ENCODE measurements at places on chromosomes 2 and 18.
A peak's percentile ranks its signal among the peaks of the same experiment; 100 is the strongest.

- no peak for DNase-seq
Observed at GRCh38 chr18:79658366-79658765, 21.2 kb upstream of the CTDP1 start.

DNA sequence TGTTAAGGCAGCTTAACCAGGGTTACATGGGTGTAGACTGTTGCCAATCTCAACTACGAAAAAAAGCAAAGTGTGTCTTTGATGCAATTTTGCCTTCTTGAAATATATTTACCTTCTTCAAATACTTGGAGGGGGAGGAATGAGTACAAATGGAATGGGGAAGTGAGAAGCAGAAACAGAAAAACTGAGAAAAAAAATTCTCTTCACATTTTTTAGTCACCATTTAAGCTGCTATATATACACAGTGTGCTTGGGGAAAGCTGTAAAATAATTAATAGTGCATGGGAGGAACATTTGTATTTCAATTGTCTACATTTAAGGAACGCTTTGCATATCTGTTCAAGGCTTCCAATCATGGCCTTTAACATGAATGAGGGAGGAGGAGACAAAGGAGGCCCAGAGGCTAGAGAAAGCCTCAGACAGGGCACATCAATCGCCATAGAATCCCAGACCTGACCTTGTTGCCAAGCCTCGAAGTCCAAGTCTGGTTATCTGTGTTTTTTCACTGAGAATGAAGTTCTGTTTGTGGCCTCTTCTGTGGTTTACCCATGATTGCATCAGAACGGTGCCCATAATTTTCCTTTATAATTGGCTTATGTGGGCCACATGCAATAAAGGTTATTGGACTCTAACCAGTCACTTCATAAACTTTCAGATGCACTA lies 158.6 kb downstream of the PIK3C3 start:
- no peak for DNase-seq

DNA sequence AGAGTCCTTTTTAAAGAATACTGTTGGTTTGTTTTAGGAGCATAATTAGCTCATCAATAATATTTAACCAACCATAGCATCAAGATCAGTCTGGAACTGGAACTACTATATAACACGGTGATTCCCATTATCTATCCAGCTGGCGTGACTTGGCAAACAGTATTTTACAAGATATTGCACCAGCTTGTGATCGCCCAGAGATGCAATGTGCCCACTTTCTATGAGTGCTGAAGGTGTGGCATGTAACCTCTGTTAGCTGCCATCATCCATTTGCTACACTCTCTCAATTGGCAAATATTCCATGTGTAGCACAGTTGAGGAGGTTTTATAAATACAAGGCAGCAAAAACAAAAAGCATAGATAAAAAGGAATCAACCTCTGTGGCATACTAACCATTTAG lies 64.9 kb downstream of the FIGN start:
- no peak for DNase-seq

GRCh38 chr2:241896746-241897201 lies 27.2 kb downstream of the RTP5 start:
- DNase-seq, result no peak

GRCh38 chr2:101116841-101117552 lies 34.2 kb downstream of the TBC1D8 start:
- DNase-seq, result no peak

DNA sequence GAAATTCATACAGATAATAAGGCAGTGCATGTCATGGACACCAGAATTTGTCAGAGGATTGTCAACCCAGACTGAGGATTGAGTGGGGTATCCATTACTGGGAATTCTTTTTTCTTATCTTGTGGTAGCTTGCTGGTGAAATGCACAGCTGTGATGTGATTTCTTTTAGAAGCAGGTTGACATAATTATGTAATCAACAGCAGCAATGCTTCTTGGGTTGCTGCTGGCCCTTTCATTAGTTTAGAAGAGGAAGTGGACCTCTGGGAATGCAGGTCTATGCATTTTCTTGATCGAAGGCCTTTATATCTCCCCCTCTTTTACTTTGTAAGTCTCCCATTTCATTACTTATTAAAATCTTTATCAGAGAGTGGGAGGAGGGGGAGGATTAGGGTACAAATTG lies 319.9 kb downstream of the AGPS start:
- DNase-seq, result no peak

DNA sequence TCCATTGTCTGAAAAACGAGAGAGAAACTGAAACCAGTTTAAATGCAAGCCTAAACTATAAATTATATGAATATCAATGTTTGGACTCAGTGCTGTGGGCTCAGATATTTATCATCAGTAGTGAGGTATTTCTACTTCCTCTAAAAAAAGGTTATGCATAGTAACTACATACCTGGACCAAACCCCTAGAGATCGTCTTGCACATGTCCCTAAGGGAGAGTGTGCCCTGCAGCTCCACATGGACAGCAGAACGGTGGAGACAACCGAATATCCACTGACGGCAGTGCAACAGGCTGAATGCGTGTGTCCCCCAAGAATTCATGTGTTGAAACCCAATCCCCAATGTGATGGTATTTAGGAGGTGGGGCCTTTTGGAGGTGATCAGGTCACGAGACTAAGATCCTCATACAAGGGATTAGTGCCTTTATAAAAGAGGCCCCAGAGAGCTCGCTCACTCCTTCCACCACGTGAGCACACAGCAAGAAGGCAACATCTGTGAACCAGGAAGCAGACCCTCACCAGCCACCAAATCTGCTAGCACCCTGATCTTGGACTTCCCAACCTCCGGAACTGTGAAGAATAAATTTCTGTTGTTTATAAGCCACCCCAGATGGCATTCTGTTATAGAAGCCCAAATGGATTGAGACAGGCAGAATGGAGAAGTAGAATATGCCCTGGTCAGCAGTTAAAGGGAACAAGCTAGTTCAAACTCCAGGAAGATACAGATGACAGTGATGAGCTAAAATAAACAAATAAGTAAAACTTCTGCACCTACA lies 208.4 kb downstream of the ANAPC1 start:
- DNase-seq, result no peak

DNA sequence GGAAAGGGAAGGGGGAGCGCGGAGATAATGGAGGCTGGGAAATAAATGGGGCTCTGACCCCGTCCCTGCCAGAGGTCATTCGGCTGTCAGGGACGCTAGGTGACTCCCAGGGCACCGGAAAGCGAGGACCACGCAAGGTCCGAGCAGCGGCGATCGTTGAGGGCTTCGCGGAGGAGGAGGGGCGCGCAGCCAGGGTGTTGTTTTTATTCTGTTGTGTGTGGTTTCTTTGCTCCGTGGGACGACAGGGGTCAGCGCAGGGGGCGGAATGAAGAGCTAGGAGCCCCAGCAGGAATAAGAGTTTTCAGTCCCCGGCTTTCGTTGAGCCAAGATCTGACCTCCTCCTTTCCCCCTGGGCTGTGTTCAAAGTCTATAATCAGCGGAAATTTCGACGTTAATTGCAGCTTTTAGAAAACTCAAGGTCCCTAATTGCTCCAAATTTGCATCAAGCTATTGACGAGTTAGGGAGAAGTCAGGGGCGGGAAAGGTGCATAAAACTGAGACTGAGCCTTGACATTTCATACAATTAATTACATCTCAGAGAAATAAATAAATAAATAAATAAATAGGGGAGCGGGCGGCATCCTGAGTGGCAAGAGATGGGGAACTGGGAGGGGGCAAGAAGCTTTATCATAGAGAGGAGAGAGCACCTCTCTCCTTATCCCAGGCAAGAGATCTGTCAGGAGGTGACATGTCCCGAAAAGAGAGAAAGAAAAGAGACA lies 2.2 kb downstream of the GAD1 start:
- no peak for DNase-seq

GRCh38 chr2:28048341-28048740 lies 157.8 kb downstream of the BABAM2 start:
- peak; percentile 17 for DNase-seq

DNA sequence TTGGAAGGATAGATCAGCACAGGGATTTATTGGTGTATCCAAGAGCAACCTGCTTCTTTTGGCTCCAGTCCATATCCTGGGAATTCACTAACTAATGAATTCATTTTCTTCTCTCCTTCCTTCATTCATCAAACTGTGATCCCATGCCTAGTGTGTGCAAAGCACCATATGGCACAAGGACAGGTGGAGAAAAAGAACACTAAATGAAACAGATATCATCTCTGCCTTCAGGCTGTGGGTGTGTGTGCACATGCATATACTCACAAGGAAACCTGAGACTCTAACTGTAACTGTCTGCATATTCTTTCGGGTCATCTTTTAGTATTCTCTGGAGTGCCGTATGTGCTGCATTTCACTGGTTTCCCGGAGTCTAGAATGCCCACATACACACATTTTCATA lies 20.2 kb downstream of the TNP1 start:
- no peak for DNase-seq

DNA sequence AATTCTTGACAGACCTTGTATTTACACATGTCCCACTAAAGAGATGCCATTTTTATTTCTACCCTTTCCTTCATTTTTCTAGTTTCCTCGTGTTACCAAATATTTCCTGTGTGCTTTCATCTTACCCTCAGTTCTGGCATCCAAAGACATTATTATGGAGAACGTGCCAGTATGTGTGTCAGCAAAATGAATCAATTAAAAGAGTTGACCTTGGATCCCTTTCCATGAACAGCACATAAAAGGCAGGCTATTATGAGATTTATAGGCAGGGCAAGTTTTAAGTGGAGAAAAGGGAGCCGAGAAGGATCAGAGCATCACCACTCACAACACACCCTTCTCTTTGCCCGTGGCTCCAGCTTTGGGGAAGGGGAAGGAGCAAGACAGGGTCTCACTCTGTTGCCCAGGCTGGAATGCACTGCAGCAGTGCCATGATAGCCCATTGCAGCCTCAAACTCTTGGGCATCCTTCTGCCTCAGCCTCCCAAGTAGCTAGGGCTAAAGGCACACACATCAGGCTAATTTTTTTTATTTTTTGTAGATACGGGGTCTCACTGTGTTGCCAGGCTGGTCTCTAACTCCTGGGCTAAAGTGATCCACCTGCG lies 149.9 kb downstream of the GFPT1 start:
- no peak for DNase-seq

GRCh38 chr18:58005011-58005410 lies 39.0 kb upstream of the NEDD4L start:
- peak; percentile 37 for DNase-seq

DNA sequence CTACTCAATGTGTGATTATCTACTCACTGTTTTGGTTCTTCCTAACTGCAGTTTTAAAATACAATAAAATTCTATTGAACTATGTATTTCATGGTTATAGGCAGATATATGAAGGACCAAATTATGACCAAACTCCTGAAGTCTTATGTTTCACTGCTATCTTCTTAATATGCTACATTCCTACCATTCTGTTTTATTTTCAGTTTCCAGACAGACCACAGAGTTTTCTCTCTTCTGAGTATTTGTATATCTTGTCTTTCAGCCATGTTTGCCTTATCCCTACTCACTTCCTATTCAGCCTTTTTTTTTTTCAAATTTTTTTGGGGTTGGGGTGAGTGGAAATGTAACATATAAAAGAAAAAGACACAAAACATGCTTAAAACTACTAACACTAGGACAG lies 6.3 kb downstream of the RFTN2 start:
- no peak for DNase-seq

GRCh38 chr2:126912201-126912600 lies 13.5 kb downstream of the TEX51 start:
- DNase-seq, result no peak

DNA sequence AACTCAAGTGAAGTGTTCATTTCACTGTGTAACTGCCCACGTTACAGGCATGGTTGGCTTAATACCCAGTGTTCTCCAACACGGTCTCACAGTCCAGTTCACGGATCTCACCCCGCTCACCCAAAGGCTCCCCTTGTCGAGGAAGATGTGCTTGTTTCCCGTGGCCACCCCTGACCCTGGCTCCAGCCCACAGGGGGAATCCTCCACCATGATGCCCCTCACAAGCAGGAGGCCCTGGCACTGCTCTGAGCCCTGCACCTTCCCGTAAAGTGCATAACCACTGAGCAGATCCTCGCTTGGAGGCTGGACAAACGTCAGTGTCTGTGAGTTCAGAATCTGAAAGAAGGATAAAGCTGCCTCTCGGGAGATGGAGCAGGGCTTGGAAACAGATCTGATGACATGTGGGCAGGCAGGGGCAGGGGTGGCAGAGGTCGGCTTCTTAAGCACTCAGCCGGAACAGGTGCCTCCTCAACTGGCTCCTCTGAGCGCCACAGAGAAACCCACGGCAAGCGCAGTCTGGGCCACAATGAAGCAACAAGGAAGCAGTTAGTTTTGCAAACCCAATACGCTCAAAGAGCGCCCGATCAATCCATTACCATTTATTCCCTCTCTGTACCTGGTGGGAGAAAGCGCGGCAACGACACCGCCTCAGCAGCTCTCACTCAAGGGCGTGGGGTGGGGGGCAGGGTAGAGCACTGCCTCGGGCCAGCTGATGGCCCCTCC lies 17.6 kb downstream of the HDAC4 start:
- no peak for DNase-seq

DNA sequence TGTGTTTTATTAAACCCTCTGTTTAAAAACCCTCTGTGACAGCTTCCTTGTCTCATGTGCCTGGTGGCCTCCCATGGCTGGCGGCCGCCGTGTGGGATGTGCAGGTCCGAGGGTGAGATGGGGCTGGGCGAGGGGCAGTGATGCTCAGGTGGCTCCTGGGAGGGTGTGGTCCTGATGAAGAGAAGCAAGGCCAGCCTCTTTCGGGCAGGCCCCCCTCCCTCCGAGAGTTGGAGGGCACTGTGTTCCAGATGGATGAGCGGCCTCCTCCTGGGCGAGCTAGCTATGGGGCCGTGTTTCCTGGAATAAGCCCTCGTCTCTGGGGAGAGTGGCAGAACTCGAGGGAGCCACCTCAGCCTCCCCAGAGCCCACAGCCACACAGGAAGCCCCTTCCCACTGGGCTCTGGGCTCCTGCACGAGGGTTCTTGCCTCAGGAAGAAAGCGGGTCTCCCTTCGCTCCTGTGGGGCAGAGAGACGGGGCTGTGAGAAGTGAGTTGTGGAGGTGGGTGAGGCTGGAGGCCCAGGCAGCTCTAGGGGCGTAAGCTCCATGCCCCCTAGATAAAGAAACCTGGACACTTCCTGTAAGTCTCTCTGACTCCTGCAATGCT lies 72.1 kb downstream of the ASB1 start:
- no peak for DNase-seq

- no peak for DNase-seq
Observed at GRCh38 chr18:79780547-79780946, 17.2 kb upstream of the KCNG2 start.

DNA sequence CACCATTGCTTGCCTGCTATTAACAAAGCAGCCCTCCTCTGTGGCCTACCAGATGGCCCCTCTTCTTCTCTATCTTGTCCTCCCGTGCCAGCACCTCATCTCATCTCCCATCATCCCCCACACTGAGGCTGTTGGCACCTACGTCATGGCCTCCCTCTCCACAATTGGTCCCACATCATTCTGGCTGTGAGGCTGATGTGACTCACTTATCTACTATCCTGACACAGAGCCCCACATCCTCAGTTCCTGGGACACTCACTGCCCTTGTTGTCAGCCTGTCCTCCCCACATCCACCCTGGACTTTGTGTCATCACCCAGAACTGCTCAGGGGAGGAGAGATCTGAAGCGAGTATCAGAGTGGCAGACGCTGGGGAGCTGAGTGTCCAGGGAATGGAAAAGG lies 102.9 kb downstream of the MRO start:
- DNase-seq, result no peak

Measured in HFF-Myc (cell line).